ENCODE measurements at places on chromosomes 6 and 20.

GRCh38 chr6:24926192-24926591 is 9.6 kb downstream of the RIPOR2 start:
- no peak for DNase-seq

DNA sequence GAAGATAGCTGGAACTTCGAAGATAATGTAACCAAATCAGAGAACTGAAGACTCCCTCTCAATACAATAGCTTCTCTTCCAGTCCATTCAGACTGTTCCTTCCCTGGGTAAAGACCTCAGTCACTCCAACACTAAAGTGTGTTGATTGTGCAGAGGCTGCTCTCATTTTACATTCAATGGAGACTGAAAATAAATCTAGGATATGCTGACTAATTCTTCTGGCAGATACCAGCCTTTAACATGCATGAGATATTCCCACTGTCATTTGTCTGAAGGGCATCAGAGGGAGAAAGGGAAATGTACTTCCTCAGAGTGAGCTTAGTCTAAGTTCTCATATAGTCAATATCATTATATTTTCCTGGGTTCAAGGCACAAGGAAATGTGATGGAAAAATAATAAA is 166.4 kb upstream of the IRAK1BP1 start:
- DNase-seq: no peak

- no peak for DNase-seq
These were observed 910.7 kb downstream of the TFAP2A start for GRCh38 chr6:9504191-9504590.

GRCh38 chr6:164023535-164023934 is 609.0 kb downstream of the QKI start:
- DNase-seq: no peak

DNA sequence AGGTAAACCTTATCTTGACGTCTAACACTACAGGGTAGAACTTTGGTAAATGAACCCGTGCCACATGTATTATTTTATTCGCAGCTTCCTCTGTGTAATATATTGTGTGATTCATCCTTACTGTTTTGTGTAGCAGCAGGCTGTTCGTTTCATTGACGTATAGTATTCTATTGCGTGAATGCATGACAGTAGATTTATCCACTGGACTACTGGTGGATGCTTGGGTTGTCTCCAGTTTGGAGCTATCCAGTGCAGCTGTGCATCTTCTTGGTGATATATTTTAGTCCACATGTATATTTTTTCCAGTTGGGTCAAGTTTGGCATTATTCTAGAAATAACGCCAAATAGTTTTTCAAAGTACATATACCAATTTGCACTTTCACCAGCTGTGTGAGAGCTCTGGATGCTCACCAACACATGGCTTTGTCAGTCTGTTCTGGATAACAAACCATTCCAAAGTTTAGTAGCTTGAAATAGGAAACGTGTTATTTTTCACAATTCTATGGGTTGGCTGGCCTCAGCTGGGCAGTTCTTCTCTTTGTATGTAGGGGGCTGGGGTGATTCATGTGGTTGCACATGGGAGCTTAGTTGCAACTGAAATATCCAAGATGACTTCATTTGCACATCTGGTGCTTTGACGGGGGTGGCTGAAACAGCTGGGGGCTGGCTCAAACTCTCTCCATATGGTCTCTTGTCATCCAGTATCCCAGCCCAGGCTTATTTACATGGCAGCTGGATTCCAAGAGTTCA is 9.3 kb downstream of the ECT2L start:
- no peak for DNase-seq

All from progenitor cell of endocrine pancreas (in vitro differentiated cells).